Adipocyte (in vitro differentiated cells): ENCODE measurements at places on chromosomes 7 and 10.

- no peak for DNase-seq
These were observed 48.9 kb downstream of the FAM53B start for GRCh38 chr10:124695259-124695658.

DNA sequence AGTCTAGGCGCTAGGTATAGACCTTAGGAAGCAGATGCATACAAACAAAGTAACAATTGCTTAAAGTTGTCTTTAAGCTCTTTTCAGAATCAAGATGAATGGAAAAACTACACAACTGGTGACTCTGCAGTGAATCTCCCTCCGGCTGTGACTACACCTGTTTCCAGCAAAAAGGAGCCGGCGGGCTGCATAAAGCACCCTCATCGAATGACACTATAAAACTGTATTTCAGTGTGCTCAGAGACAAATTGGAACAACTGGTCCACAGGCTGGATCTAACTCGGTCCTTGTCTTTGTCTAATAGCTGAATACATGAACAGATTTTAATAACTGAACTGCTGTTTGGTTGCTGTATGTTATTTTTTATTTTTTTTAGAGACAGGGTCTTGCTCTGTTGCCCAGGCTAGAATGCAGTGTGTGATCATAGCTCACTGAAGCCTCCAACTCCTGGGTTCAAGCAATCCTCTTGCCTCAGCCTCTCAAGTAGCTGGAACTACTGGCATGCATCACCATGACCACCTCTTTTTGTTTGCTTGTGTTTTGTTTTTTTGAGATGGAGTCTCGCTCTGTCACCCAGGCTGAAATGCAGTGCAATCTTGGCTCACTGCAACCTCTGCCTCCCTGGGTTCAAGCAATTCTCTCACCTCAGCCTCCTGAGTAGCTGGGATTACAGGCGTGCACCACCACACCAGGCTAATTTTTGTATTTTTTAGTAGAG, 64.2 kb upstream of the SVIL start:
- DNase-seq, result no peak

GRCh38 chr7:2032876-2033407, 199.8 kb downstream of the MAD1L1 start:
- DNase-seq, result no peak

DNA sequence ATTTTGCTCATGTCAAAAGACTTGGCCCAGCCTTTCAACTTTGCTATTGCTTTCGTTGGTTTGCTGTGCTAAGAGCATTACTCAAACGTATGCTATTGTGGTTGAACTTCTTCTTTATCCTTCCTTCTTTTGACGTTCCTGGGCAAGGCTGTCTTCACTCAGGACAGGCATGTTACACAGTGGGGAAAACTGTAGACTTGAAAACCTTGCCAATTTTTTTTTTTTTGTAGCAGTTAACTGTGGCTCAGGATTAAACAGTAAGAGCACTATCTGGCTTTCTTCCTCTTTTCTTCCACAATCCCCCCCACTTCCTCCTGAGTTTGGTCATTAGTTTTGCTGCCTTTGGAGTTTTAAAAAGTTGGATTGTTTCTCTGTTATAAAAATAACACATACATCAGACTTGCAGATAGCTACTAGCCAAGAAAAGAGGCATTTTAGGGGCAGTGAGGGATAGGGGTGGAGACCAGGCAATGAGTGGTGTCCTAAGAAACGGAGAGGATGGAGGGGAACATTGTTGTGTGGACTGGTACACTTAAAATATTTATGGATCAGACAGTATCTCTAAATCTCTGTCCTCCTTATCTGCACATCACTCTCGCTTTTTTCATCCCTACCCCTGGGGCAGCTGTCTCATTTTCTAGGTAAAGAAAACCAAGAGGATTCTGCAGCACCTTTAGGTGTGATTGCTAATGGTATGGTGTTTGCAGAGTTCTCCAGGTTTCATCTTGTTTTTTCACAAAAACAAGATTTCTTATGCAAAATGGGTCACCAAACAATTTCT, 181.7 kb downstream of the LRMDA start:
- DNase-seq, result no peak

DNA sequence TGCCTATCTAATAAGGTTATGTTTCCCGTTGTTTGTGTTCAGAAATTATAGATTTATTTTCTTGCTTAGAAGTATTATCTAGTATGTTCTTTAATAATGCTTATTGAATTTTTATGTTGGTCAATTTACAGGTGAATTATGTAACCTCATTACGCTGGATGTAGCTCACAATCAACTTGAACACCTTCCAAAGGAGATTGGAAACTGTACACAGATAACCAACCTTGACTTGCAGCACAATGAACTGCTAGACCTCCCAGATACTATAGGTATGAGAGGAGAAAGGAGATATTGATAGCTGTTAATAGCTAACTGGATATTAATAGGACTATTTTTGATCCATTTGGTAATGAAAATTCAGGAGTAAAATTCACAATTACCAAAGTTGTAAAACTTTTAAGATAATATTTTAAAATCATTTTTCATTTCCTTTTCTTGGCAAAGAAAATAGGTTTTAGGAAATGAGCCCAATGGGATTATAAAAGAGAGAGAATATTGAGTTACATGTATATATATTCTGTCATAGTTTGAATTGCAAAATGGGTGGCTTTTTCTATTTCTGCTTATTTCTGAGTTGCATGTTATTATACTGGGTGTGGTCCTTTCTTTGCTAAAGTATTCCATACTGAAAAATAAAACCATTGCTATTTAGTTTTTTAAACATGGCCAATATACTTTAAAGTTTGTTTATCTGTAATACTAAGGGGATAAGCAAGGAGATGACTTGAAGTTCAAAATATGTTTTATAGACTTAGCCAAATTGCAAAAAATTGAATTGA, 66.3 kb downstream of the SHOC2 start:
- peak; percentile 80 for DNase-seq

GRCh38 chr10:8487346-8487745, 432.9 kb downstream of the GATA3 start:
- DNase-seq, result no peak

DNA sequence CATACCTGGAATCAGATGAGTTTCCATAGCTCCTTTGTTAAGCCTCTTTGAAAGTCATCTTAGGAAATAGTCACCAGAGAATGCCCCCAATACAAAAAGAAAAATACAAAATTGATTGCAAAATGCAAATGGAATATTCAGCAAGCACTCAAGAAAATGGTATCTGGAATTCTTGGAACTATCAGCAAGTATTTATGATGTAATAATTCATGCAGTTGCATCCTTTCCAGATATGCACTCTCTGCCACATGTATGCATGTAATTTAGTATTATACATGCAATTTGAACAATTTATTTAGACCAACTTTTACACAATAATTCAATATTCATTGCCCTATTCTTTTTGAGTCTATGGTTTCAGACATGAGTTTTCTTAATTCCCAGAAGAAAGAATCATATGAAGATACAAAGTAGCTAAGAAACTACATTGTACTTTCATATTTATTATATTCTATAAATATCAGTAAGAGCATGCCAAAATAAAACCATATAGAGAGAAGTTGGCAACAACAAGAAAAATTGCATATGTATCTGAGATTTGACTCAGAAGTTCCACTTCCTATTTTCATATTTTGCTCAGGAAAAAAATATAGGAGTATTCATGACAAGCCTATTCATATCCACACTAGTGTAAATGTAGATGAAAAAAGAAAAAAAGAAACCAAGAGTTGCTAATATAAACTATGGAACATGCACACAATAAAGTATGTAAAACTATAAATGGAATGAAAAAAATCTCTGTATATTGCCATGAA, 338.5 kb downstream of the SEMA3D start:
- peak; percentile 32 for DNase-seq

DNA sequence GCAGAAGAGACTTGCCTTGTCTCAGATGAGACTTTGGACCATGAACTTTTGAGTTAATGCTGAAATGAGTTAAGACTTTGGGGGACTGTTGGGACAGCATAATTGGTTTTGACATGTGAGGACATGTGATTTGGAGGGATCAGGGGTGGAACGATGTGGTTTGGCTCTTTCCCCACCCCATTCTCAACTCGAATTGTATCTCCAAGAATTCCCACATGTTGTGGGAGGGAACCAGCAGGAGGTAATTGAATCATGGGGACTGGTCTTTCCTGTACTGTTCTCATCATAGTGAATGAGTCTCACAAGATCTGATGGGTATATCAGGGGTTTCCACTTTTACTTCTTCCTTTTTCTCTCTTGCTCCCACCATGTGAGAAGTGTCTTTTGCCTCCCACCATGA, 229.7 kb upstream of the KCND2 start:
- DNase-seq, result no peak

DNA sequence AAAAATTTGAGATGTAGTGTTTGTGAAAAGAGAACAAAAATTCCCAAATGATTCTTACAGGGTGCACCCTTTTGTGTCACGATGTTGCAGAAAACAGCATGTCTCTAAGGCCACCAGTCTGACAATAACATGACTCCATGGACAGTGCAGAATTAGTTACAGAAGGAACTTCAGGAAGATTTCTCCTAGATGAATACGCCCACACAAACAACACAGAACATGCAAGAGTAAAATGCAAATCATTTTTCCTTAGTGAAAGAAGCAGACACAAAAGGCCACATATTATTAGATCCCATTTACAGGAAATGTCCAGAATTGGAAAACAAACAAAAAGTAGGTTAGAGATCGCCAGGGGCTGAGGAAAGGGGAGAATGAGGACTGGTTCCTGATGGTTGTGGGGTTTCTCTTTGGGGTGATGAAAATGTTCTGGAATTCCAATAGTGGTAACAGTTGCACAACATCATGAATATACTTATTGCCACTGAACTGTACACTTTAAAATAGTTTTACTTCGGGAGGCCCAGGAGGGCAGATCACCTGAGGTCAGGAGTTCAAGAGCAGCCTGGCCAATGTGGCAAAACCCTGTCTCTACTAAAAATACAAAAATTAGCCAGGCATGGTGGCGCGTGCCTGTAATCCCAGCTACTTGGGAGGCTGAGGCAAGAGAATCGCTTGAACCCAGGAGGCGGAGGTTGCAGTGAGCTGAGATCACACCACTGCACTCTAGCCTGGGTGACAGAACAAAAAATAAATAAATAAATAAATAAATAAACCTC, 10.2 kb downstream of the ZC3HAV1 start:
- DNase-seq, result peak; percentile 52

GRCh38 chr10:106540645-106541044, 623.9 kb downstream of the SORCS1 start:
- peak; percentile 45 for DNase-seq

DNA sequence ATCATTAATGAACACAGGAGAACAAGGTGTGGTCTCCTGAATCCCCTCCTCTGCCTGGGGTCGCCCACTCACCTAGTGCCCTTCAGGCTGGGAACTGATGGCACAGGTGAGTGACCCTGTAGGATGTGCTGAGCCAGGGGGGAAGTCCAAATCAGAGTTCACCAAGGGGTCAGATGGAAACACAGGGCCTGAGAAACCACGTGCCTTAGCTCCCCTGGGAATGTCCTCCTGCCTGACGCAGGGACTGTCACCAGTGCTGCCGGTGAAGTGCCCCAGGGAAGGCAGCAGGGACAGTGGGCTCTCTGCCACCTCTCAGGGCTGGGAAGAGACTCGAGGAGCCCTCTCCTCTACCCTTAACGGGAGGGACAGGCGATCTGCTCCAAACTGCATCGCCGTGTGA, 5.8 kb upstream of the PYROXD2 start:
- no peak for DNase-seq

DNA sequence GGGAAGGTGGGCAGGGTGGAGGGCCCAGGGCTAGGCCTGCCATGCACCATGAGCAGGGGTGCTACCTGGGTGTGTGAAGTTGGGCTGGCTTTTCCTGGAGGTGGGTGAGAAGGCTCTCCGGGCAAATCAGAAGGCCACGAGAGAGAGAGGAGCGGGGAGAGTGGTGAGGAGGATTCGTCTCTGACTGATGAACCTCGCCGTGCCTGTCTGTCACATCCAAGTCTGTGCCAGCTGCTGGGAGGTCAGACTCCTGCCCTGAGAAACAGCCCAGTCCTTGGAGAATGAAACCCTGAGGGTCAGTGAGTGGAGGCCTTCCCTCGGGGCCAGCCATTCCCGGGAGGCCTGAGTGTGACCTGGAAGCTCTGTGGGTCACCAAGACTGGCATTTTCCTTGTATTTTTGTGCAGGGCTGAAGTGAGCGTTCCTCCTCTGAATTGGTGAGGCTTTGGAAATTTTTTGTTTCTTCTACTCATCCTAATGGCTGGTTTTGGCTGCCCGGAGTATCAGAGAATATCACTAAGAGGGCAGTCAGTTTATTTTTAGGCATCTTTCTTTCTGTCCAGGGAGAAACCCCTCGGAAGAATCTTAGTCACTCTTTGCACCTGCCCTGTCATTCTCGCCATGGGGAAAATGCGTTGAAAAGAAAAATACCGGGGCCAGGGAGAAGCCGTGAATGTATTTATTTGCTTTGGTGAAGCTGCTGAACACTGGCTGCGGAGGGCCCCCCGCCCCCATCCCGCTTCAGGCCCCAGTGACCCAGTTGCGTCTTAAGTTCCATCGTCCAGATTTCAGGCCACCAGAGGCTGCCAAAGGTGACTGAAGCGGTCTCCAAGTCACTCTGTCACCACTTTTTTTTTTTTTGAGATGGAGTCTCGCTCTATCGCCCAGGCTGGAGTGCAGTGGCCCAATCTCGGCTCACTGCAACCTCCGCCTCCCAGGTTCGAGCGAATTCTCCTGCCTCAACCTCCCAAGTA, 6.5 kb upstream of the AP5Z1 start:
- no peak for DNase-seq

DNA sequence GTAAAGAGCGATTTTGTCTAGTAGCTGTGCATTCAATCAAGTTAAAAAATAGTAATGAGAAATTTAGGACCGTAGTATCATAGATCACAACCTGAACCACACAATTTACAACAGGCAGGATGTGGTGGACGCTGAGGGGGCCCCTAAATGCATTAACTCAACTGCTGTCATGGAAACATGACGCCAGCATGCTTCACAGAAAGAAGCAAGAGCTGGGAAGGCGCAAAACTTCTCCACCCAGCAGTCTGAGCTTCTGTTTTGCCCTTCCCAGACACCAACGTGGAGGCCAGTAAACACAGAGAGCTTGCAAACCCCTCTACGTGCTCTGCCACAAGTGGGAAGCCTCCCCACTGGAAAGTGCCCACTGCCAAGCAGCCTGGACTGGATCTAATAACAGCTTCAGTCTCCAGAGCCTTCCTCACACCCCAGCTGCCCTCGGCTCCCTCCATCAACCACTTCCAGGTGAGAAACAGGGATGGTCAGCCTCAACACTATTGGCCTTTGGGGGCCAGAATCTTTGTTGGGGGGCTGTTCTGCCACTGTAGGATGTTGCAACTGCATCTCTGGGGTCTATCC, 151.8 kb downstream of the SFMBT2 start:
- DNase-seq, result no peak

DNA sequence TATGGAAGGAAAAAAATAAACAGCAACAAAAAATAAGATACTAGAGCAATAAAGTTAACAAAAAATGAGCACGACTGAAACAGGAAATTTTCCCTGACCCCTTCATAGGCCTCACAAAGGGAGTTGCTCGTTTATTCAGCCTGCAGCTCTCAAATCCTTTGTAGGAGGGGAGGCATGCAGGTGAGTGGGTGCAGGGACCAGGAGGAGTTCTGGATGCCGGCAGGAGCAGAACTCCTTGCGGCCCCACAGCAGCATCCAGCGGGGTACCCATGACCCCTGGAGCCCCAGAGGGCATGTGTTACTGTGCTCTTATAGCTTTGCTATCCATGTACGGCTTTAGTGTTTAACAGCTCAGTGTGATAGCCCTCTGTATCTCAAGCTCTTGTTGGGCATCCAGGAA, 5.8 kb downstream of the TAS2R39 start:
- no peak for DNase-seq
